ENCODE measurements at places on chromosomes 7 and 10. TPM values are rescaled to one million over a fixed set of nuclear protein-coding genes. Genes with fewer than 3 reads are reported as not detected.

GRCh38 chr7:29457141-29457561 lies 106.5 kb upstream of the PRR15 start:
- no peak overlapping the region for H3K27ac ChIP-seq
- H3K36me3 ChIP-seq: no peaks in the 10 kb centered on the region
- no peaks in the 10 kb centered on the region for H3K27me3 ChIP-seq
- DNase-seq: no peak
- H3K4me1 ChIP-seq: no peaks in the 10 kb centered on the region

DNA sequence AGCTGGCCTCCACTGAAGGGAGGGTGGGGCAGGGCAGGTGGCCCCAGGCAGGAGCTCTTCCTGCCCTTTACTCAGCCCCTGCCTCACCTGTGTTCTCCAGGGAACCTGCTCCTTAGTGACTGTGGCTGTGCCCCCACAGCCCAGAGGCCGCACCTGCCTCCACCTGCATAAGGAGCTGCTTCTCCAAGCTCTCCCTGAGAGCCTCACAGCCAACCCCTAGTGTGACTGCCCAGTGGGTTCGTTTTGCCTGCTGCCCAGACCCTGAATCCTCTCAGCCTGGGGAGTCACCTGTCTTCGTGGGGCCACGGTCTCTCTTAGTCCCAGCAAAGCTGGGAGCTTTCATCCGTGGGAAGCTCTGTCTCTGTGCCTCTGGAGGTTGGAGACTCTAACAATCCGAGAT lies 94.4 kb downstream of the GLRX3 start:
- peak; percentile 21 for DNase-seq
- no peaks in the 10 kb centered on the region for H3K27me3 ChIP-seq
- no peak overlapping the region for H3K27ac ChIP-seq

DNA sequence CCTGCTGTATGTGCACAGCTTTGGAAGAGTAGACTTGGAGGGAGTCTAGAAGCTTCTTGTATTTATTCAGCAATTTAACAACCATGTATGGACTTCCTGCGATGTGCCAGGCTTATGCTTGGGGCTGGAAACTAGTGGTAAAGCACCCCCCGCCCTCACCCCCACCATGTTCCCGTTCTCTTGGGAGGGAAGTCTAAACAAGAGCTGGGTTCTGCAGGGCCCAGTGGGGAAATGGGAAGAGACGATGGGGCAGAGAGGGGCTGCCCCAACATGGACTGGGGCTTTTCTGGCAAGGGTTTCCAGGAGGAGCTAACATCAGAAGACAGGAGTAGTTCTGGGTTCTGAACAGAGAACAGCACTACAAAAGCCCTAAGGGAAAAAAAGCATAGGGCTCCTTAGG lies 8.0 kb downstream of the RASSF4 start:
- peaks cover 29% of the 10 kb centered on the region for H3K36me3 ChIP-seq
- H3K27me3 ChIP-seq: no peaks in the 10 kb centered on the region
- peak; percentile 76 for DNase-seq
- H3K4me1 ChIP-seq: peaks cover 29% of the 10 kb centered on the region
- H3K27ac ChIP-seq: peak overlapping the region; percentile 60
- no peak overlapping the region for H3K4me3 ChIP-seq

- H3K4me3 ChIP-seq: no peak overlapping the region
- H3K36me3 ChIP-seq: no peaks in the 10 kb centered on the region
- H3K27me3 ChIP-seq: no peaks in the 10 kb centered on the region
- no peak for DNase-seq
- H3K4me1 ChIP-seq: peaks cover 24% of the 10 kb centered on the region
- no peak overlapping the region for H3K27ac ChIP-seq
These were observed 49.1 kb downstream of the DOCK4 start for GRCh38 chr7:112157072-112157471.

DNA sequence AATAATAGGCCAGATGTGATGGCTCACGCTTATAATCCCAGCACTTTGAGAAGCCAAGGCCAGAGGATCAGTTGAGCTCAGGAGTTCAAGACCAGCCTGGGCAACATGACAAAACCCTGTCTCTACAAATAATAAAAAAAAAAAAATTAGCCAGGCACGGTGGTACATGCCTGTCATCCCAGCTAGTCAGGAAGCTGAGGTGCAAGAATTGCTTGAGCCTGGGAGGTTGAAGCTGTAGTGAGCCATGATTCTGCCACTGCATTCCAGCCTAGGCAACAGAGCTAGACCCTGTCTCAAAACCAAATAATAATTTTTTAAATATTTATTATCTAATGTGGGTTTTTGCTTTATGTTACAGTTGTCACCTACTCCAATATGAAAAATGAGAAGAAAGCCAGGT lies 178.9 kb downstream of the ADK start:
- no peak overlapping the region for H3K27ac ChIP-seq
- no peaks in the 10 kb centered on the region for H3K27me3 ChIP-seq
- no peak for DNase-seq
- no peak overlapping the region for H3K4me3 ChIP-seq
- peaks cover 20% of the 10 kb centered on the region for H3K4me1 ChIP-seq
- H3K36me3 ChIP-seq: no peaks in the 10 kb centered on the region

GRCh38 chr10:101562231-101562630 lies 25.8 kb downstream of the POLL start:
- H3K27ac ChIP-seq: no peak overlapping the region
- peaks cover 13% of the 10 kb centered on the region for H3K4me1 ChIP-seq
- peak; percentile 47 for DNase-seq
- peaks cover 16% of the 10 kb centered on the region for H3K27me3 ChIP-seq
- no peak overlapping the region for H3K4me3 ChIP-seq
- no peaks in the 10 kb centered on the region for H3K36me3 ChIP-seq

DNA sequence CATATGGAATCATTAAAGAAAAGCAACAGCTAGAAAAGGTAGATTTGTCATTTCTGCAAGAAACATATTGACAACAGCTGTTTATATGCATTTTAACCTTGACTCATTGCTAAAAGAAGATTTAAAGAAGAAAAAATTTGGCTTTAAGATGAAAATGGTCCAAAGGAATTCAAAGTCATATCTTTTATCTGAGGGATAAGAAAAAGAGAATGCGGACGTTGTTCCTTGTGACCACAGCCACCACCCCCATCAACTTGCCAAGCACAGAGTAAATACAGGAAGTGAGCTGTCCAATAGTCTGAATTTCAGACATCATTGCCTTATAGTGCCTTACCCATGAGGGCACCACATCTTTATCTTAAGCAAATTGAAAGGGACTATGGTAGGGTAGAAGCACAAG lies 7.3 kb upstream of the CRPPA start:
- H3K4me1 ChIP-seq: no peaks in the 10 kb centered on the region
- no peaks in the 10 kb centered on the region for H3K27me3 ChIP-seq
- H3K36me3 ChIP-seq: no peaks in the 10 kb centered on the region
- no peak overlapping the region for H3K27ac ChIP-seq
- no peak overlapping the region for H3K4me3 ChIP-seq

Gene LIPK
- total RNA-seq: not detected

Gene ADRB1
- 1.4 TPM for total RNA-seq

Gene NCF1
- 4.1 TPM for total RNA-seq

Gene AKR1C4
- total RNA-seq: not detected

Gene ANKMY2
- total RNA-seq: 16.4 TPM

Gene TSPAN12
- total RNA-seq: 19.9 TPM

Gene PPP1R9A
- 44.9 TPM for total RNA-seq
